ENCODE measurements at places on chromosomes 3 and 15.

DNA sequence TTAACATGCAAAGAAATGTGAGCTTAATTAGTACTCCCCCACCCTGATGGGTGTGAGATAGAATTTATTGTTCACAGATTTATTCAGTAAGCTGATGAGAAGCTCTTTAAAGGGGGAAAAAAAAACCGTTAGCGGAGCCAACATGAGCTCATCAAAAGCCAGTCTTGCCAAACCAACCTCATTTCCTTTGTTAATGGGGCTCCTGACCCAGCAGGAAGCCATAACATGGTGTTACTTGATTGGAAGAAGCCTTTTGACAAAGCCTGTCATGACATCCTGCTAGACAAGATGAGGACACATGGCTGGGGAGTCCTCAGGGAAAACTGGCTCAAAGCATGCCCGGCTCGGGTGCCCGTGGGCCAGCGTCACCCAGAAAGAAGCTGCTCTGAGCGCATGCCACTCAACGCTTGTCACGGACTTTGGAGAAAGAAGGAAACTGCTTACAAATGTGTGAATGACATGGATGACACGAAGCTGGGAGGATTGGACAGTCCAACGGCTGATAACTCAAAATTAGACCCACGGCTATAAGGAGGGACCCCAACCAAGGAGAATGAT is 64.6 kb downstream of the SLCO2A1 start:
- DNase-seq, result no peak

DNA sequence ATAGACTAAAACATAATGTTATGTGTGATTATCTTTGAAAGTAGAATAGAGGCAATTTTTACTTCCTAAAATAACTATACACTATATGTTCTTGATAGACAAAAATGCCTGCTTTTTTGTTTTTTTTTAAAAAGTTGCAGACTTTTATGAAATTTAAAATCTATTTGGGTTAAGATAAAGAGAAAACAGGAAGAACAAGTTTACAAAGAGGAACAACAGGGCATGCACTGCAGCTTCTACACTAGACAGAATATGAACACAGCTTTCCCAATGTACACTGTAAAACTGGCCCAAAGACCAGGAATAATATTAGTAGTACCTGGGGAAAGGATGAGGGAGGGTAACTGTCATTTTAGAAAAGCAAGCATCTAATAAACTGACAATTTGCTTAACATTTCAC is 53.7 kb downstream of the NR1I2 start:
- DNase-seq, result no peak

DNA sequence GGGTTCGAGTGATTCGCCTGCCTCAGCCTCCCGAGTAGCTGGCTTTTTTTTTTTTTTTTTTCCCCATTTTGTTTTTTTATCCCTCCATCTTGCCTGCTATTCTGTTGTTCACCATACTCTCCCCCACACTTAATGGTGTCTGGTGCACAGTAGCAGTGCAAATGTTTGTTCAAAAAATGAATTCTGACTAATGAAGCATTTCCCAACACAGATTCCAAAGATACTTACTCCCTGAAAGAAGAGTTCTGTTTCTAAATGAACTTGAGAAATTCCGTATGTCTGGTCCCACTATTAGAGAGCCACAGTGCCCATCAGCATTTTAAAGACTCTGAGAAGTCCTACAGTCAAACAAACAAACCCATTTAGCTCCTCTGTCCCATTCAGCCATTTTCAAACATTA is 9.5 kb downstream of the EDEM1 start:
- DNase-seq, result no peak

GRCh38 chr3:5498981-5499380 is 311.5 kb downstream of the EDEM1 start:
- no peak for DNase-seq

DNA sequence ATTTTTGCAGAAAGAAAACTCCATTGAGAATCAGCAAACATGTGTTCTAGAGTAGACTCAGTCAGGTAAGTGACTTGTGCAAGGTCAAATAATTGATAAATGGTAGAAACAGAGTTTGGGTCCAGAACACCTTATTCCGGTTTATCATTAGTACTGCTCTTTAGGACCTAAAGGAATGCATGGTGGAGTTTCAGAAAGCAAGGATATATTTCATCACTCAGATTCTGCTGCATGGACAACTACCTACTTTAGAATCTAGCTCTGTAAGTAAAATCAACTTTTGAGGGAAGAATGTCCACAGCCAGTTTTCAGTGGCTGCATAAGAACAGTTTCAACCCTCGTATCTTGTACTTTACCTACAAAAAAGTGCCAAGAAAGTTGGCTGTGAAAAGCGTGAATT is 43.6 kb downstream of the TIMP4 start:
- DNase-seq, result no peak

- DNase-seq, result no peak
These were observed 247.4 kb upstream of the IL12A start for GRCh38 chr3:159741281-159741680.

- no peak for DNase-seq
These were observed 49.3 kb upstream of the ROBO2 start for GRCh38 chr3:76990606-76991005.

DNA sequence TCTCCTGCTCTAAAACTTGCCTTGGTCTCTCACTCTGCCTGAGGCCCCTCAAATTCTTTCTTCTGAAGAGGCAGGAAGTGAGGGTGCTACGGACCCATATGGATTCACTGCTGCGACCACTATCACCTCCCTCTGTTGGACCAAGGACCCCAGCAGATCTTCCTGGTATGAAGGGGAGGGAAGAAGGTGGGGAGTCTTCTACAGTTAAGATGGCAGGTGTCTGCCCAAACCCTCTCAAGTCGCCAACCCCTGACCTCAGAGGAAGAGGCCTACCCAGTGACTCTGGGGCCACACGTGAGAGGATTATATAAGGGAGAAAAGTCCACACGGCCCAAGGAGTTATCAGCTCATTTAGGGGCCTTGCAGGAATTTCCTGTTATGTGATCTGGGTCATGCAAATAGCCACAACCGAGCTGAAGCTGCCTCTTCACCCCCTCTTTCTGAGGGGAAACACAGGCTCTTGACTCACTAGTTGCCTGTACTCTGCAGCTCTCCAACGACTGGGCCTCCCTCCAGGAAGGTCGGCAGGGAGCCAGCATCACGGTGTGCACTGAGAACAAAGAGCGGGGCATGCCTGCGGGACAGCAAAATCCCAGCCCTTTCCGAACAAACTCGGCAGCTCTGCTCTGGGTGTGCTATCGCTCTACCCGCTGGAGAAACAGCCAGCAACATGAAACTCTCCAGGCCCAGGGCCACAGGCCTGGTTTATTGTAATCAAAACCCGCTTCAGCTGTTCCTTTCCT is 116.0 kb downstream of the XXYLT1 start:
- DNase-seq, result no peak

GRCh38 chr15:20348900-20349773 is 192.5 kb downstream of the GOLGA6L6 start:
- no peak for DNase-seq

- no peak for DNase-seq
These were observed 33.4 kb downstream of the LEKR1 start for GRCh38 chr3:156859578-156859977.

DNA sequence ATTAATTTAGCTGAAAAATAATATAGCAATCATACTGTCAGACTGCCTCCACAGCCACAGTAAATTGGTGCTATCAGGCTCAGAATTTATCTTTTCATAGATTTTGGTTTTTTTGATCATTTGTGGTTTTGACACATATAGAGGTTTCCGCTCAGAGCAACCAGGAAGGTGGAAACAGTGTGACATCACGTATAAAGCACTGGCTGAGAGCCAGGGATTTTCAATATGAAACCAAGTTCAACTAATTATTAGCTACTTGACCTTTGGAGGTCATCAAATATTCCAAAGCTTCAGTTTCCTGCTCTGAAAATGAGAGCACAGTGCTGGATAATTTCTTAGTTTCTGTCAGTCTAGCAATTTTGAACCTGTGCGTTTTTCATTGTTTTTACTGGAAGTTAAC is 433.8 kb upstream of the SUCLG2 start:
- no peak for DNase-seq

- DNase-seq, result no peak
These were observed 16.9 kb downstream of the KLHL18 start for GRCh38 chr3:47299381-47300318.

GRCh38 chr15:85362436-85363081 is 17.8 kb upstream of the AKAP13 start:
- no peak for DNase-seq

- no peak for DNase-seq
These were observed 723.5 kb downstream of the NLGN1 start for GRCh38 chr3:174120997-174121396.

DNA sequence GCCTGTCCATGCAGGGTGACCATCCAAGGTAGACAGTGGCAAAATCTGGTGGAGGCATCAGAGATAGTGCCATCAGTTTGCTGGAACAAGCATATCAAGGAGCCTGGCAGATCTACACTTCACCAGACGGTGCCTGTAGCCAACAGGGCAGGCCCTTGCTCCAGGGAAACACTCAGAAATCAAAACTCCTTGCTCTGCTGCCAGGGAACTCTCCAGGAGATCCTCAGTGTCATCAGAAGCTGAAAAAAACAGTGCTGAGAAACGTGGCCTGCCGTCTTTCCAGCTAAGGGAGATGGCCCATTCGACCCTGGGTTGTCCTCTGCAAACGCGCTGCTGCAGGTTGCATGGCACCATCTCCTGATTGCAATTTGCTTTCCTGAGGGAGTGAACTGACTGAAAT is 30.5 kb upstream of the ATP13A3 start:
- DNase-seq, result no peak

DNA sequence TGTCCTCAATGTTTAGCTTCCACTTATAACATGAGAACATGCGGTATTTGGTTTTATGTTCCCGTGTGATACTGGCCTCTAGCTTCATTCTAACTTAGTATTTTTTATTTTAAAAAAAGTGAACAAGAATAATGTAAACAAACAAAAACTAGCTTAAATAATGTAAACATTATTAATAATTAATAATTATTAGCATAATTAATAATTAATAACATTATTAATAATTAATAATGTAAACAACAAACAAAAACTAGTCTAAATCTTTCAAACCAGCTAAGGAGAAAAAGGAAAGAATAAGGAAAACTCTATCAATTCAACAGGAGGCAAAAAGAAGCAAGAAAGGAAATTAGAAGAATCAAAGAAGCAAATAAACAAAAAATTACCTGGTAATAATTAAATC is 66.2 kb upstream of the CLSTN2 start:
- DNase-seq, result no peak

- no peak for DNase-seq
These were observed 14.6 kb upstream of the LMOD3 start for GRCh38 chr3:69137005-69137404.

DNA sequence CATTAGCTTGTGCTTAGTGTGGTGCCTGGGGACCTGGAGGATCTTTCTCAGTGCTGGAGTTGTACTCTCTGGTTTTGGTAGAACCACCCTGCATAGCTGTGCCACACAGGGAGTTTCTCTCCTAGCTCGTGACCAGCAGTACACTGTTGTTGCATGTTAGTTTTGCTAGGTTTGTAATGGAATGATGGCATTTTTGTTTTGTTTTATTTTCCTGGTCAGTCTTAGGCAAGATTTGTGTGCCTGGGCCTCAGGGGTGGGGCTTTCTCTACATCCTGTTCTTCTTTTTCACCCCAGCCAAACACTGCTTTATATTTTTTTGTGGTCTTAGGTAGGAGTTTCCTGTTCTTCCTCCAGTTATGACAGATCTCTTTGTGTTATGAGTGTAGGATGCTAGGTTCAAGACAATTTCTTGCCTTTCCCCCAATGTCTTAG is 534.5 kb upstream of the KCNMB2 start:
- DNase-seq, result no peak

DNA sequence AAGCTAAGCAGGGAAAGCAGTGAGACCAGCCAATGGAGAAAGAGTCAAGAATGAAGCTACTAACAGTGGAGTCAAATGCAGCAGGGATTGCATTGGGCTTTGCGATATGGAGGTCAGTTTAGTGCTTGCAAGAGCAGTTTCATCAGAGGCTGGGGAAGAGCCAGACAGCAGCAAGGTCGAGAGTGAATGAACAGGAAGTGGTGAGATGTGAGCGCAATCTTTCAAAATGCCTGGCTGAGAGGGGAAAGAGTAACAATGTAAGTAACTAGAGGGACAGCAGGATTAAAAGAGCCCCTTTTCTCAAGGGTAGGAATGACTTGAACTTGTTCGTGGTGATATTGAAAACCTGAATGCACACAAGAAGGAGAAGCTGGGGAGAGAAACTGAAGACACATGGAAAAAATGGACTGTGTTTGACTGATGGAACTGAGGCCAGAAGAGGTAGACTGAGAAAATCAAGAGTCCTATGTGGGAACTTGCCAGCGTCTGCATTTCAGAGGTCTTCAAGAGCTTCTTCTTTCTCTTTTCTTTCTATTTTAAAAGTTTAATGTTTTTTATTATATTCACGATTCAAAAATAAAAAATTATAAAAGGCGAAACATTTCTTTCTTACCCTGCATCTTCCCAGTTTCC is 30.6 kb upstream of the GPR160 start:
- peak; percentile 18 for DNase-seq

DNA sequence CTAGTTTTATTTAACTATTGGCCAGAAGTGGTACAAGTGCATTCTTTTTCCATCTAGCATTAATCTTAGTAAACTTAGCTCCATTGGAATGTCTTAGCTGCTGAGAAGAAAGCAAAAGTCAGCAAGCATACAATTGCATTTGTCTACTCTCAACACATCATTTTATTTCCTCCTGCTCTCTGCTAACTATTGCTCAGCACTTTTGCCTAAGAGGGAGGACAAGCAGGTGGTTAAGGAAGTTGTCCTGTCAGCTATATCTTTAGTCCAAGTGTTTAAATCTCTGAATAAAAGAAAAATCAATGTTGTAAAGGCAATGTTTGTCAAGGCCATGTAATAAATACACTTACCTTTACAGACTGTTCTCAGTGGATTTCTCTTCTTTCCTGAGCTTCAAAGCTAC is 51.0 kb downstream of the FHIT start:
- DNase-seq, result no peak

DNA sequence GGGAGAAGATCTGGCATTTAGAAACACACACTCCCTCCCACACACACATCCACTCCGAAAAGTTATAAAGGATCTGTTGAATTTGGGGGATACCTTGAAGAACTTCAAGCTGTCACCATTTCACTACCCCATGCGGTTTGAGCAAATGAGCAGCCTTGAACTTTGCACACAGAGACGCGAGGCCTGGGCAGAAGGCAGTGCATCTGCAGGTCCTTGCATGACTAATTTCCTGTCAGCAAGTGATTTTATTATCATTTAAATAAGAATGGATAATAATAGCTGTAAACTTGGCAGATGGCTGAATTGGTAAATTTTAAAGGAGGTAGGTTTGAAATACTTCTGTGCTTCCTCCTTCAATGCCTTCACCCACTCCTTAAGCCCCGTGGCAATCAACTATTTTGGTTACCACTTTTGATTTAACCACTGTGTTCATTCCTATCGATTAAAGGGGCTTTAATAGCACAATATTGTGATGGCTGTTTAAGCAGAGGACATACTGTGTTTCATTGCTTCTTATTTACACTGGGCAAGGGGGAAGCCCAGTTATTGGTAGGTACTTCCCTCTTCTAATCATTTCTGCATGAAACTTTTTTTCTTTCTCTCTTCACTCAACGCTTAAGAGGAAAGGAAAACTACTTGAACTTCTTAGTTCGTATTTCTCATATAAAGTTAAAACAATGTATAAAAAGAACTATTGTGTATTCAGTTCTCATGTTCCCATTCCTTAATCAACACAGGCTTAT is 108.1 kb downstream of the ROBO2 start:
- DNase-seq, result no peak
